ENCODE measurements at places on chromosomes 2 and 18.
A peak's percentile ranks its signal among the peaks of the same experiment; 100 is the strongest.

- DNase-seq, result no peak
Measured at GRCh38 chr2:1848599-1848995, 104.3 kb upstream of the PXDN start.

GRCh38 chr2:17798338-17798737 lies 17.9 kb upstream of the MSGN1 start:
- DNase-seq, result no peak

- no peak for DNase-seq
Measured at GRCh38 chr2:17961789-17962188, 83.3 kb downstream of the KCNS3 start.

DNA sequence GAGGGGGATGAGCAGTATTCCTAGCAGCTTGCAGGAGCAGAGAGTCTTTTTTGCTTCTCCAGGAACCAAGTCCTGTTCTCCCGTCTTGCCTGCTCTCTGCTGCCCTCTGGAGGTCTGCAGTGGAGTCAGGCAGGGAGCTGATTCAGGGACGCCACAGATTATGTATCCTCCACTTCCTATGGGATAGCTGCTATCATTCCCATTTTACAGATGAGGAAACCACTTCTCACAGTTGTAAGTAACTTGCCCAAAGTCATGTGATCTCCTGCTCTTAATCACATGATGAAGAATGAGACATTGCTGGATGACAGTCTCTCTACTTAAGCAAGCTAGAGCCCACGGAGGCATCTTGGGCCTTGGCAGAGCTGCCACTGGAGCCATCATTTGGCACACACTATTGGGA lies 8.3 kb downstream of the SLC4A5 start:
- peak; percentile 47 for DNase-seq

- DNase-seq, result no peak
Measured at GRCh38 chr2:79576451-79576850, 63.6 kb downstream of the CTNNA2 start.

GRCh38 chr2:101741775-101742520 lies 44.4 kb downstream of the MAP4K4 start:
- DNase-seq, result no peak

- DNase-seq, result no peak
Measured at GRCh38 chr2:73651591-73652230, 9.5 kb upstream of the NAT8 start.

- DNase-seq, result no peak
Measured at GRCh38 chr18:47342566-47342965, 91.1 kb upstream of the SKOR2 start.

GRCh38 chr2:68943581-68944568 lies 8.8 kb downstream of the GKN2 start:
- peak; percentile 69 for DNase-seq

DNA sequence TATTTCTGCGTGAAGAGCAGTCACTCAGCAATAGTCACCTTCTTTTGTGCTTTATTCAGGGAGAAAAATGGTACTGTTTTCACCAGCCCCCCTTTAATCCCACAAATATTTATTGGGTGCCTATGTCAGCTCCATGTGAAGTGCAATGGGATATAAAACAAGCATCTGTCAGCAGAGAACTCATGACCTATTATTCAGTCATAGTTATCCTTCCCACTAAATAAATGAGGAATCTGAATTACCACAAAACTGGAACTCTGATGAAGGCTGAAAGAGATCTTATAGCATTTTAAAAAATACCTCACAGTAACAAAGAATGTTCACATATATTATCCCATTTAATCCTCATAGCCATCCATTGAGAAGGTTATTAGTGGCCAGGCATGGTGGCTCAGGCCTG lies 45.8 kb downstream of the DHX57 start:
- no peak for DNase-seq

GRCh38 chr18:62616331-62616805 lies 93.5 kb downstream of the ZCCHC2 start:
- DNase-seq, result no peak

GRCh38 chr18:61891894-61892293 lies 913 bp downstream of the RNF152 start:
- no peak for DNase-seq

- DNase-seq, result peak; percentile 24
Measured at GRCh38 chr2:68475110-68475509, 7.7 kb downstream of the APLF start.

- DNase-seq, result no peak
Measured at GRCh38 chr2:127051116-127052056, 55.6 kb downstream of the BIN1 start.

- no peak for DNase-seq
Measured at GRCh38 chr2:69102041-69102593, 89.1 kb downstream of the ANTXR1 start.

- DNase-seq, result no peak
Measured at GRCh38 chr2:75237296-75237695, 38.0 kb upstream of the TACR1 start.

Measured in NCI-H226 (cell line).